Psoas muscle (tissue), 8 donors: ENCODE measurements at places on chromosomes 16 and 17.

DNA sequence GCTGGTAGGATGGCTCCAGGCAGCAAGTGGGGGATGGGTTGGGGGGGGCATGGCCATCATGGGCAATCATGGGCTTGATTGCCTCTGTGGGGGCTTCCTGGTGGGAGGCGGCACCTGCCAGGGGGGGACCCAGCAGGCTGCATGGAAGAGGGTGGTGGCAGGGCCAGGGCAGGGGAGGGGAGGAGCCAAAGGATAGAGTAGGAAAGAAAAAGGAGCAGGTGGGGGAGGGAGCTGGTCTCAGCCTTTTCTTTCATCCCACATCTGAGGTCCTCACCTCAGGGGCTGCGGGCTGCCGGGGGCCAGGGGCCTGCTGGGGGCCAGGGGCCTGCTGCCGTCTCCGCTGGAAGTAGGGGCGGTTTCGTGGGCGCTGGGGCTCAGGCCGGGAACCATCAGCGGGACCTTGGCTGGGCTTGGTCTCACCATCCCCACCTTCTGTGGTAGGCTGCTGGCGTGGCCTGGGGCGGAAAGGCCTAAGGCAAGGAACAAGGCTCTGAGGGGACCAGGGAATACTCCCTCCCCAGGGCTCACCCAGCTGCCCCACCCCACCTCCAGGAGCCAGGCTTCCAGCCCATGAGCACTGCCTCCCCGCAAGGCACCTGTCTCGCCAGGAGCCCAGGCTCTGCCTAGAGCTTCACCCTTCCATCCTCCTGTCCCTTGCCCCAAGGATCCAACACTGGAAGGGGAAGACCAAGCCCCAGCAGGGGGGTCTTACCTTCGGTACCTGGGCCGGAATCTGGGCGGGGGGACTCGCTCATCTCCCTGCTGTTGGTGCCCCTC is 5.0 kb downstream of the YBX2 start:
- DNase-seq = no peak

DNA sequence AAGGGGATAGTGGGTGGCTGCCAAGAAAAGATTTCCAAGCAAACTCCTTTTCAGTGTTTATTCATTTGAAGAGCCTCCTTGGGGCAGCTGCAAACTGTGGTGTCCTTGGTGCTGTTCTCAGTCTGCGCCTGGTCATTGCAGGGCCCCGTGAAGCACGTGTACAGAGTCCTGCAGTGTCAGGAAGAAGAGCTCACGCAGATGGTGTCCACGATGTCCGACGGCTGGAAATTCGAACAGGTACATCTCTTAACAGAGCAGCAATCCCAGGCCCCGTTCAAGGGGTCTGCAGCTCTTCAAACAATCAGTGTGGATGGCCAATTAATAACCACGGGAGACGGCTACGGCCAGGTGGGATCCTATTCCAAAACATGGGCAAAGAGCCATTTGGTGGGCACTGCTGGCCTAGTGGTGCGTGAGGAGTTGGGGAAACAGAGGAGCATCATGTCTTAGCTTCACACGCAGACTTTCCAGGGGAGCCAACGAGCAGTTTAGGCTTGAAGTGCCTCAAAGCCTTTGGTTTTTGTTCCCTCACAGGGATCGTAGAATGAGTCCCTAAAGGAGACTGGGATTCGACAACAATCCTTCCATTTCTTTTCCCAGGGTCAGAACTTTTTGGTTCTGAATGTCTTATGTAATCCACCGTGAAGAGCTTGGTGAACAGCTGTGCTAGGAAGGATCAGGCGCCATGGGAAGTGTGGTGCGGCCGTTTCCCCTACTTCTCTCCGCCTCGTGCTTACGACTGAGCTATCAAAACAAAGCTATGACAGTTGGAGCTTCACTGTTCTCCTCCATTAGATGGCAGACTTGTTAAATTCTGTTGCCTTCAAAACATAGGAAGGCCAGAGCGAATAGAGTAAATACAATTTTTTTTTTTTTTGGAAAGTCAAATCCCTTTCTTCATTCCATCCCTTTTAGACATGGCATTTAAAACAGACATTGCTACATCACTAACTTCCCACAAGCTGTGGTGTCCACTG is 12.6 kb downstream of the KCTD2 start:
- no peak for DNase-seq

GRCh38 chr17:70819183-70819582 is 649.9 kb downstream of the KCNJ2 start:
- DNase-seq = no peak

- DNase-seq = no peak
Measured at GRCh38 chr16:83137326-83137781, 510.6 kb downstream of the CDH13 start.

- DNase-seq = peak; percentile 88
Measured at GRCh38 chr17:38508954-38509771, 80.9 kb downstream of the ARHGAP23 start.

DNA sequence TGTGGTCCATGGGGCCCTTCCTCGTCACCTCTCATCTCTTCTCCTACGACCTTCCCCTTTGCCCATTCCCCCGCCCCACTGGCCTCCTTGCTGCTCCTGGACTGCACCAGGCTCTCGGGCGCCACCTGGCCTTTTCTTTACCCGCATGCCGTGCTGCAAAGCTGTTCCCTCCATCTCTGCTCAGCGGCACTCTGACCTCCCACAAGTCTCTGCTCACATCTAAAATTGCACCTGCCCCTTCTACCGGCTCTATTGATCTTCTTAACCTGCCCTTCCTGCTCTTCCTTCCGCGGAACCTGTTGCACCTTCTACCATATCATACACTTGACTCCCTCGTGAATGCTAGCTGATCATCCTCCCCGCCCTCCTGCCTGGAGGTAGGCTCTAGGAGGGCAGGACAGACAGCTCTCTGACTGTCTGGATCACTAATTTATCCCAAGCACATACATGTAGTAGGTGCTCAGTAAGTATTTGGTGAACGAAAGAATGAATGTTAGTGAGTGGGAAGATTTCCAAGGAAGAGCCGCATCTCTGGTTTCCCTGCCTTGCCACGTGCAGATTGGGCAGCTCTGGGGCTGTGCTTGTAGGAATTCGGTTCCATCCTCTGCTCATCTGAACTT is 17.3 kb downstream of the DNAH17 start:
- DNase-seq = peak; percentile 15

DNA sequence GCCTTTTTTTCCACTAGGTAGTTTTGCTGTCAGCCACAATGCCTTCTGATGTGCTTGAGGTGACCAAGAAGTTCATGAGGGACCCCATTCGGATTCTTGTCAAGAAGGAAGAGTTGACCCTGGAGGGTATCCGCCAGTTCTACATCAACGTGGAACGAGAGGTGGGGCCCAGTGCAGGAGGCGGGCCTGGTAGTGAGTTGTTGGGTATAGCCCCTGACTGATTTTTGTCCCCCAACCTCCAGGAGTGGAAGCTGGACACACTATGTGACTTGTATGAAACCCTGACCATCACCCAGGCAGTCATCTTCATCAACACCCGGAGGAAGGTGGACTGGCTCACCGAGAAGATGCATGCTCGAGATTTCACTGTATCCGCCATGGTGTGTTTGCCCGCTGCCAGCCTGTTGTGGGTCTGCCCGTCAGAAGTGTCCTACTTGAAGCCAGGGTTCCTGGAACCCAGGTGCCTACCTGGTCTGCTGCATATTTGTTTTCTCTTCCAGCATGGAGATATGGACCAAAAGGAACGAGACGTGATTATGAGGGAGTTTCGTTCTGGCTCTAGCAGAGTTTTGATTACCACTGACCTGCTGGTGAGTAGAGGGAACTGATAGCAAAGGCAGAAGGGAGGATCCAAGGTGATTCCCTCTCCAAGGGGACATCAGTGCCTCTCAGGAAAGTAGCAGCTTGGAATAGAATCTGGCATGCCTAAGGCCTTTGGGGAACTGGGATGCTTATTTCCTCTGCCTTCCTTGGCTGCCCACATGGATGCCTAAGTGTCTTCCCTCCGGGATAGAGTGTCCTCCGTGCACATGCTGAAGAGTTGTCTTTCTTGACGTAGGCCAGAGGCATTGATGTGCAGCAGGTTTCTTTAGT is 1.9 kb upstream of the CD68 start:
- no peak for DNase-seq

DNA sequence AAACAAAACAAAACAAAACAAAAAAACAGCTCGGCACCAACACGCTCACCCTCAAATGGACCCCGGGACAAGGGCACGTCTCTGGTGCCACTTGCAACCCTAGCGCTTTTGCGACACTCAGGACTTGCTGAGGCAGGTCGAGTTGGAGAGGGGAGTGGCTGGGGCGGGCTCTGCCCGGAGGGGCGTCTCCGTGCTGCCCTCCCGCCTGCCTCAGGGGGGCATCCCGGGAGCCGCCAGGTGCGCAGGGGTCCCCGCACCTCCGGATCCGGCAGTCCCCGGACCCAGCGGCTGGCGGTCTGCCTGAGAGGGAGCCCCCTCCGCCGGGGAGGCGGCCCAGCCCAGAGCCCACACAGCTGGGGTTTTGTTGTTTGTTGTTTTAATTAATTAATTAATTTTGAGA is at the start of gene SLC52A1:
TSS of gene SLC52A1 (minus strand) at position 112 of the 400 bp plus-strand sequence. CDS start 820 bp downstream, outside the sequence.
- DNase-seq = no peak

- no peak for DNase-seq
Measured at GRCh38 chr17:22161376-22161775, 469.1 kb downstream of the KCNJ18 start.

DNA sequence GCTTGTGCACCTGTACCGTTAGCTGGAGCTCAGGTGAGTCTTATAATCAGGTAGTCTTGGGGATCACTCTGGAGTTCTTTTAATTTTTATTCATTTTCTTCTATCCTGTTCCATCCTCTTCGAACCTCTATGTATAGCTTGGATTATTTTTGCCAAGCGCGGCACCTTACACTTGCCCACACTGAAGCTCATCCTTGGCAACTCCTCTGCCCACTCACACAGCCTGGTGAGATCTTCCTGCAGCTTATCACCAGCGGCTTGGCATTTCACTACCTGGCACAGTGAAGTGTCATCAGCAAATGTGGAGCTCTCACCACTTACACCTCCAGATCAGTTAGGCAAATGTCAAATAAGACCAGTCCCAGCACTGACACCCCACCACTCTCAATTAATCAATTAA is 116.7 kb downstream of the CACNG3 start:
- no peak for DNase-seq

DNA sequence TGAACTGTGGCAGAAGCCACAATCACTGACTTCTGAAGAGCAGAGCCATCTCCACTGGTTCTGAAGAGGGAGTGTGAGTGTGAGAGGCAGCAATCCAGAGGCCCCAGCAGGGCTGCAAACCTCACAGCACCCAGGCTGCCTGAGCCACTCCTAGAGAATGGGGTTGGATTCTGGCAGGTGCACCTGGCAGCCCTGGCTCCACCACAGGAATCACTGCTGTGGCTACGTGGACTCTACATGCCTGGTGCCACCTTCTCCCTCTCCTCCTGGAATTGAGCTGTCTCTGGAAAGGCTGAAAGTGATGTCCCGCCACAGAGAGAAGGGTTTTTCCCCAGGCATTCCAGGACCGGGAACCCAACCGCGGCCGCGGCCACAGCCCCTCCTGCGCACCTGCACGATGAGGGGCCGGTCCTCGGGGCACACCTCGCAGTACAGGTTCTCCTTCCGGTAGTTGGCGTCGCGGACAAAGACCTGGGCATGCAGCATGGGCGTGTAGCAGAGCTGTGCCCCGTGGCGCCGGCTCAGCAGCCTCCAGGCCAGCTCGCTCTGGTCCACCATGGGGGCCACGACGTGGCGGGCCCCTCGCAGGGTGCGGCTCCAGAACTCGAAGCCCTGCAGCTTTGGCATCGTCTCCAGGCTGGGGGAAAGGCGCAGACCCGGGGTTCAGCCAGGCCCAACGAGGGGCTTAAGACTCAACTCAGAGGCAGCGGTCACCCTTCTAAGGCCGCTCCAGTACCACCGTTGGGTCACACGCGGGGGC is 991 bp downstream of the DUS1L start:
- peak; percentile 10 for DNase-seq

- DNase-seq = no peak
Measured at GRCh38 chr16:75196836-75197235, 10.1 kb downstream of the CTRB2 start.

- DNase-seq = no peak
Measured at GRCh38 chr16:87067836-87068761, 249.1 kb downstream of the C16orf95 start.

DNA sequence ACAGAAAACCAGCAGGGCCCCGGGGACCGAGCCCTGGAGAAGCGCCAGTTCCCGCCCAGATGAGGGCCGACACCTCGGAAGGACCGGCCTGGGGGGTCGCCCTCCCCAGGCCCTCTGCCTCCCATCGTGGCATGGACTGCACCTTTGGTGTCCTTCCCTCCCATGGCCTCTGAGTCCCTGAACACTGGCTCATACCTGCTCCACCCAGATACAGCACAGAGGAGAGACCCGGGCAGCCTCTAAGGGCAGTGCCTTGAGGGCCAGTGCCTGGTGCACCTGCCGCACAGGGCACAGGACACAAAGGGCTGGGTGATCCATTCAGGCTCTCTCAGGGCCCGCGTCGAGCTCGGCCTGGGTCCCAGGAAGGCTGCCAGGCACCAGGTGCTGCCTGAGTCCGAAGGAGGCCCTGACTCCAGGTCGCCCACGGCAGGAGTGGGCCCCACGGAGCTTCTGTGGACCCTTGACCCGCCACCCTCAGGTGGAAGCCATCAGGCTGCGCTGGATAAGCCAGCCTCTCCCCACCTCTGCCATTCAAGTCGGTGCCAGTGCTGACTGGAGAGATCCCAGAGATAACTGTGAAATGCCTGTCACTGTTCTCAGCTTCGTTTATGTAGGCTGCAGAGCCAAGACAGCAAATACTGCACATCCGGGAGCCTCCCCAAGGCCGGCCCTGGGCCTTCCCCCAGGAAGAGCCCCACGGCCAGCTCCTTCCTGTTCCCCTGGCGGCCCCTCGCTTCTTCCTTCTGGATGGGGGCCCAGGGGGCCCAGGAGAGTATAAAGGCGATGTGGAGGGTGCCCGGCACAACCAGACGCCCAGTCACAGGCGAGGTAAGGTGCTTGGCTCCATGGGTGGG is at the start of gene ZG16B:
TSS of gene ZG16B (plus strand) at position 803 of the 854 bp plus-strand sequence. CDS start 139 bp downstream, outside the sequence.
- peak; percentile 48 for DNase-seq

DNA sequence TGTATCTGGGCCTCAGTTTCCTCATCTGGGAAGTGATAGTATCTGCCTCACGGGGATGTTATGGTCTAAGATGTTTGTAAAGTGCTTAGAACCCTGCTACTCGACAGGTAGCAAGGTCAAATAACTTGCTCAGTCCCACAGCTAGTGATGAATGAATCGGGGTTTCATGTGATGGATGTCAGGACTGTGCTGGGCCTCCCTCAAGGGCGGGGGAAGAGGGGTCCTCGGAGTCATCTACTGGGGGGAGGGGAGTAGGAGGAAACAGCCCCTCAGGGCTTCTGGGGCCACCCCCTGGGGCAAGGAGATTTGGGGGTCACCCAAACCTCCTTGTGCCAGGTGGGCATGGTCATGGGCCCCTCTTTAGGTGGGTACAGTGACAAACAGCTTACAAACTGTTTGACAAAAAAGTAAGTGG is 732 bp downstream of the PNPO start:
- DNase-seq = no peak

DNA sequence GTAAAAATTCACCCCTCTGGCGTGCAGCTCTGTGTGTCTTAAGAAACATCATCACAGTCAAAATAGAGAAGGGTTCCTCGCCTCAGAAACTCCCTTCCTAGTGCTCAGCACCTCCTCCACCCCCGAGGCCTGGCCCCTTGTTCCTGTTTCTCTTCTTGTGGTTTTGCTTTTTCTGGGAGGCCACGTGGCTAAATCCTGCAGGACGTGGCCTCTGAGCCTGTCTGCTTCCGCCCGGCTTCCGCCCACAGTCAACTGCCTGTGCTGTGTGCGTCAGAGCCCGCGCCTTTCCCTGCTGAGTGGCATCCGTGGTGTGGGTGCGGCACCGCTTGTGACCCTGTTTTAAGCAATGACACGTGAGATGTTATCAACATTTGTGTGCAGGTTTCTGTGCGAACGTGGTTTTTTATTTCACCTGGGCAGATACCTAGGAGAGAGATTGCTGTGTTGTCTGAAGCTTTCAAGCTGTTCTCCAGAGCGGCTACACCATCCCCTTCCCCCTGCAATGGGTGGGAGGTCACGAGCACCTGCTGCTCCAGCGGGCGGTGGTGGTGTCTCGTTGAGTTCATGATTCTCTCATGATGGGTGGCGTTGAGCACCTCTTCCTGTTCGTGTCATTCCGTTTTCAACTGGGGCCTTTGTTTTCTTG is 21.7 kb downstream of the ACSF3 start:
- DNase-seq = peak; percentile 64
